NCI-H524 treated with DMSO at 0.1 percent for 48 hours (cell line): ENCODE measurements at places on chromosomes 16 and 17.

DNA sequence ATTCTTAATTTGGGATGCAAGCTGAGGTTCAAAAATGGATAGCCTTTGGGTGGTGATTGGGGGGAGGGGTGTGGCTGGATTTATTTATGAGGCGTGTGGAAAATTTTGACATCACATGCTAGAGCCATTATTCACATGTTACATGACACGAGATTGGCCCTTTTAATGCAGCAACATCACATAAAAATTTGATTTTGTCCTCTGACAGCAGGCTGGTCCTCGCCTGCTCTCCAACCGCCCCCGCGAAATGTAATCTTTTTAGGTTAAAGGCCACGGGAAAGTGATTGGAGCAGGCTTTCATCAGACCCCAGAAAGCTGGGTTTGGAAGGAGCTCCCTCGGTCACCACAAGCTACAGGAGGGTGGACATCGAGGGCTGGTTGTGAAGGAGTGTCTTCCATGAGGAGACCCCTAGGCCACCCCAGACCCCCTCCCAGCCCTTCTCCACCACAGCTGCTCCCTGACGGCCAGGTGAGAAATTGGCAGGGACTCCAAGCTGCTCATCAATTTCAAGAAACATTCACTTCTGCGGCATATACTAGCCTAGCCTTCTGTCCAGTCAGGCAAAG lies 502.7 kb upstream of the PSMD7 start:
- DNase-seq = no peak

GRCh38 chr17:49696233-49696761 lies 11.5 kb downstream of the SLC35B1 start:
- no peak for DNase-seq

- DNase-seq = no peak
These were observed 163.8 kb downstream of the NTN1 start for GRCh38 chr17:9185142-9185541.

- no peak for DNase-seq
These were observed 172.5 kb downstream of the HS3ST3A1 start for GRCh38 chr17:13429201-13429600.

- no peak for DNase-seq
These were observed 62.1 kb downstream of the CRISPLD2 start for GRCh38 chr16:84881702-84882521.

GRCh38 chr17:29216856-29217255 lies 29.8 kb upstream of the CRYBA1 start:
- DNase-seq = no peak

GRCh38 chr16:79509211-79509631 lies 91.3 kb downstream of the MAF start:
- no peak for DNase-seq

DNA sequence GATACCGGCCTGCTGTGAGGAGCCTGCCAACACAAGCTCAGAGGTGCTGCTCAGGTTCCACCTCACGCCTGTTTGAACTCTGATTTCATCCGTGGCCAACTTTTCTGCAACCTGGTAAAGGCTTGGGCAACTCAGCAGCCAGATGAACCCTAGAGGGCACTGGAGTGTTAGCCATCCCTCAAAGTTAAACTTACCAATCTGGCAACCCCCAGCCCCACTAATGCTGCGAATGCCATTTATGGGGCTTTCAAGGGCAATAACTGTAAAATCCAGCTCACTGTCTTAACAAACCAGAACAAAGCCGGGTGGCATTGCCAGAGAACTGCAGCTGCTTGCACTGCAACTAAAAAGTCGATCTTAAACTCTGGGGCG lies 105.5 kb downstream of the AXIN2 start:
- DNase-seq = peak; percentile 9

GRCh38 chr16:3080024-3080423 lies 14.6 kb downstream of the IL32 start:
- no peak for DNase-seq

- no peak for DNase-seq
These were observed 14.9 kb downstream of the GLG1 start for GRCh38 chr16:74591876-74592650.

GRCh38 chr17:44607836-44608690 lies 48.2 kb upstream of the MEIOC start:
- no peak for DNase-seq

DNA sequence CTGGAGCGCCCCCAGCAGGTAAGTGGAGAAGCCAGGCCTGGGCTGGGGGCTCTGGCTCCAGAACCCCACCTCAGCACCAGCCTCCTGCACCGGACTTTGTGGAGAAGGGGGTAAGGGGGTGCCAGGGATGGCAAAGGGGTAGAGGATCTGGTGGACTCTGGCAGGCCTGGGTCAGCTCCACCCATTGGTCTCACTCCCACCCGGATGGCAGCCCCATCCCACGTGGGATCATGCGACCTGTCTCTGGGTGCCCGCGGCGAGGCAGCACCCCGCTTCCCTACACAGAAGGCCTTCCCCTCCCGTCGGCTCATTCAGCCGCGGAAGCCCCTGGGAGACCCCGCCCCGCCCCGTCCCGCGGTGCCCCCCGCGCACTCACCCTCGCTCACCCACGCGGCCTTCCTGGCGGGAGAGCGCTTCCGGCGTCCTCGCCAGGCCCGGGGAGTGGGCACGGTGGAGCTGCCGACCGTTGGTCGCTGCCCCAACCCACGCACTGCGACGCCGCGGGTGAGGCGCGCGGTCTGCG lies 498 bp upstream of the PLEKHG4 start:
- DNase-seq = no peak

GRCh38 chr17:31803494-31804213 lies 55.4 kb downstream of the COPRS start:
- DNase-seq = no peak

- DNase-seq = no peak
These were observed 8.3 kb downstream of the BAIAP3 start for GRCh38 chr16:1341495-1342420.

DNA sequence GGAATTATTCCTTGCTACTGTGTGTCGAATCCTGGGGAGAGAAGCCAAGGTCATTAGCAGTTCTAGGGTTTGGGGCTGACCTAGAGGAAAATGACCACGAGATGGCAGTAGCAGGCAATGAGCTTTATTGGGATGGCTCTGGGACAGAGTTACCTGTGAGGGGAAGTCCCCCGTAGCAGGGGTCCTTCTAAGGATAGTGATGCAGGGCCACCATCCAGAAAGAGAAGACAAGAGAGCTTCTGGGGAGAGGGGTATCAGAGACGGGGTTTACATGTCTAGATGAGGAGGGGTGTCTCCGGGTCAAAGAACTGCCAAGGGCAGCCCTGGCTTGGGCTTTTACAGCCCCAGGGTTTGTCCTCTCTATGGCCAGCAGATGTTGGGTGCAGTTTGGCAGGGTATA lies 6.4 kb upstream of the GGT6 start:
- DNase-seq = peak; percentile 3

DNA sequence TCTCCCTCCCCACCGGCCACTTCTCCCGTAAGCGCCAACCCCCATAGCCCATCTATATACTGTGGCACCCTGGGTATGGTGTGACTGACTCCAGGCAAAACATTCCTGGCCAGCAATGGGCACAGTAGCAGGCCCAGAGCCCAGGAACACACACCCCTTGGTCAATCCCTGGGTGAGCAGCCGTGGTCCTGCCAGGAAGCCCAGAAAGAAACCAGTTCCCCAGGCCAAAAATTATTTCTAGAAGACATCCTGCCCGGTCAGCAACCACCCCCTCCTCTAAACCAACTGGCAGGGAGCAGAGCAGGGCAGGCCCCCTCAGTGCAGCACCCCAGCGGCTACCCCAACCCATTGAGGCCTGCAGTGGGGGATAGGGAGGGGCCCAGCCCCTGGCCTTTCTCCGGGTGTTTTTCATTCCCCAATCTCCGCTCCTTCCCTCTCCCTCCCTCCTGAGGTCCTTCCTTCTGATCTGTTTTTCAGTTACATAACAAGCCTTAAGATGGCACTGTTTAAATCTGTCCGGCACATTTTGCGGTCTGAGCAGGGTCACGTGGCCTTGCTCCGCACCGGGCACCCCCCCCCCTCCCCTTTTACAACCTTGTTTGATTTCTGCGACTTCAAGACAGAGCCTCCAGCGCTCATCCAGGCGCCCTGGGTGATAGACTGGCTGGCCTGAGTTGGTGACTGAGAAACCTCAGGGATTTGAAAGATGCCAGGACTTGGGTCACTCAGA lies 2.0 kb downstream of the NPTX1 start:
- DNase-seq = peak; percentile 68

DNA sequence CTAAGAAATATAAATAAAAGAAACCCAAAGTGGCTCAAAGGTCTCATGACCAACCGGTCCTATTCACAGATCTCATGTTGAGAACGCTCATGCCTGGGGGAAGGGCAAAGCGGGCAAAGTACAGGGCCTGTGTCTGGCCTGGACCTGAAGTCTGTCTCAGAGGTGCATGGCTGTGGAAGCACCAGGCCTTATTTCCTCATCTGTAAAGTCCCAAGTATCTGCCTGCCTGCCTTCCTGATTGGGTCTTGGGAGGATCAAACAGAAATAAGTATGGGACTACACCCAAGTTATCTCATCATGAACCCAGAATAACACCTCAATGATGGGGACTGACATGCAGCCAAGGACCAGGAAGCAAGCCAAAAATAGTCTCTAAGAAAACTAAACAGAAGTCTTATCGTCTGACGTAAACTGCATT lies 14.2 kb downstream of the AXIN2 start:
- DNase-seq = no peak
